ENCODE measurements at places on chromosomes 2 and 18. TPM values are rescaled to one million over a fixed set of nuclear protein-coding genes. Genes with fewer than 3 reads are reported as not detected.

The PASK gene
- total RNA-seq = 14.1 TPM

GRCh38 chr2:84919885-84920580, 14.6 kb downstream of the TMSB10 start:
- peak; percentile 91 for DNase-seq

- no peak for DNase-seq
Observed at GRCh38 chr18:27959101-27959500, 217.8 kb downstream of the CDH2 start.

The ZNF2 gene
- 4.2 TPM for total RNA-seq

DNA sequence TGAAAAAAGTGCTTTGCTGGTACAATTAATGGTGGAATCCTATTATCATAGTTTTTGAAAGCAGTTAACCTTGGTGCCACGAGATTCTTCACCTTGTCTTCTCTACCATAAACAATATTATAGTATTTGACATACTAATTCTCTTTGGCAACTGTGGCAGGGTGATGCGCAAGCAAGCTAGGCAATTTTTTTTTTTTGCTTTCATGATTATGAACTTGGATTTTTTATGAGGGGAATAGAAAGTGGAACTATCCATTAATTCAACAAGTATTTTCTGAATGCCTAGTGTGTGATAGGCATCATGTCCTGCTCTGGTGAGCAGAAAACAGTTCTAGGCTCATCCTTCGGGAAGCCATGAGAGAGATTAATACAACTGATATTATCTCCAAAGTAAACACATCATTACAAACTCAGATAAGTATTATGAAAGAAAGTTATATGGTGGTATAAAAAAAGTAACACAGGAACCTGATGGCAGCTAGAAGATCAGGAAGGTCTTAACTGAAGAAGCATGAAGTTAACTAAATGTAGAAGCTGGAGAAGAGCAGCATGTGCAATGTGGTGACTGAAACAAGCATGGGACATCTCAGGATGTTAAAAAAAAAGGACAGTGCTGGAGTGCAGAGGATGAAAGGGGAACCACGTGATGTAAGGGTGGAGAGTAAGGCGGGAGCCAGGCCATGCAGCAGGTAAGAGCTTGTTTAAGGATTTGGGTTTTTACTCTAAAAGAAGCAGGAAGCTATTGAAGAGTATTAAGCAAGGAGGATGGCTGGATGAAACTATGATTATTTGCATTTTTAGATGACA, 113.7 kb downstream of the ZEB2 start:
- DNase-seq = no peak

The SULT1C4 gene
- total RNA-seq = 1.7 TPM

The SPP2 gene
- not detected for total RNA-seq

DNA sequence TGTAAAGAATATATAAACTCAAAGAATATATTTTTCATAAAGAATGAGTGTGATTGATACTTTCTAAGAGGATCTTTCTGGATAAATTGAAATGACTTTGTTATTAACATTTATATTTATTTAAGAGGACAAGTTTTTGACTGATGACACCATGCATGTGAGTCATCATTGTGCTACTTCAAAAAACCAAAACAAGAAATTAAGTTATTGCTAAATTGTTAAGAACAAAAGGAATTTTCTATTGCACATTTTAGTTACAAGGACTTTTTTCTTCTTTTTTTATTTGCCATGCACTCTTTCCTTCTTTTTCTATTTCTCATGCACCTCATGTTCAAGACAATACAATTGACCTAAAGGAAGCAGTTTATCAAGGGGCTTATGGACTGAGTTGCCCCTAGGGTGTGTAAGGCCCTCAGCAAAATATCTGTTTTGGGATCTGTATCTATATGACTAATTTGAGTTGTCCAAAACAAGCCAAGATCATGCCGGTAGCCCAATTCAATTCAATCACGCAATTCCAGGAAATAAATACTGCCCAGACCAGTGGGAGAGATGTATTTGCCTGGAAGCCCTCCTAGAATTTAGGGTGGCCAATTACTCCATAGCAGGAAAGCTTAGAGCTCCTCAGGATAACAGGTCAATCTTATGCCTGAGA, 654.3 kb downstream of the METTL4 start:
- no peak for DNase-seq

The AOX1 gene
- total RNA-seq = 19.5 TPM

DNA sequence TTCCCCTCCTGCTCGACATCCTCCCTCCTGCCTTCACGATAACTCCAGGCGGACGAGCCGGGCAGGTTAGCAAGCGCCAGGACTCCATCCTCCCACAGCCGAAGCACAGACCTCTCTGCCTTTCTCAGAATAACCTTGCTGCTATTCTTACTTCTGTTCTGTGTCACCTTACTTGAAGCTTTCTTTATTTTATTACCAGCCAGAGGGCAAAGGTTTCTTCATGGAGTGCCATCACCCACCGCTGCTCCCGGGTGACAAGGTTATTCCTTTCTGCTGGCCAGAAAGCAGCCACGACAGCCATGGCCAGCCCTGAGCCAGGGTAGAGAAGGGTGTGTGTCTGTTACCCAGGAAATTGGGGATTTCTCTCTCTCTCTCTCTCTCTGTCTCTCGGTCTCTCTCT, 227.1 kb downstream of the ANAPC1 start:
- no peak for DNase-seq

The CHRNG gene
- total RNA-seq = not detected

The TCF7L1 gene
- 0.68 TPM for total RNA-seq

The PRKD3 gene
- 78.9 TPM for total RNA-seq

GRCh38 chr2:148622366-148622765, 22.2 kb upstream of the EPC2 start:
- DNase-seq = no peak

The SCG2 gene
- total RNA-seq = 5.0 TPM

The TXNDC2 gene
- not detected for total RNA-seq

The BMP10 gene
- total RNA-seq = not detected

DNA sequence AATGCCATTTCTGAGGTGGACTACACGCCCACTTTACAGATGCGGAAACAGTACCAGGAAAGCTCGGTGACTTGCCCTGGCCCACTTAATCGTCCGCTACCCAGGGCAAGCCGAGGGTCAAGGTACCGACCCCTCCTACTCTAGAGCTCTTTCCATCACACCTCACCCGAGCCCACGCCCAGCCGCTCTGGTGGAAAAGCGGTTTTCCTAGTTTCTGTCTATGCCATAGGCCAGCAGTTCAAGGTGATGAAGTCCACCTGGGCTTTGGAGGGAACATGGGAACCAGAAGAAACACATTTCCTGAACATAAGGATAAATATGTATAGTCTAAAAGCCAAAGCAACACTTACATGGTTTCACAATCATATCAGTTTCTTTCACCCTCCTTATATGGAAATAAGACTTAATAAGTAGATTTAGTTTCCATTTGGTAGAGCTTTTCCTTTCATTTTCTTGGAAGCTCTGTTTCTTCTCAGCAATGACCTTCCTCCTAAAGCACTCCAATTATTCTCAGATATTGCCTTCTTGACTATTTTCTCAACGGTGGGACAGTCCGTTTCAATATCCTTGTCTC, 567 bp downstream of the VWA3B start:
- DNase-seq = no peak

GRCh38 chr2:230746213-230746612, 33.6 kb downstream of the CAB39 start:
- no peak for DNase-seq

The CYRIA gene
- total RNA-seq = 1.00 TPM

GRCh38 chr2:48474574-48475298, 55.2 kb upstream of the STON1 start:
- DNase-seq = no peak

GRCh38 chr18:47250391-47251046, 941 bp downstream of the SKOR2 start:
- no peak for DNase-seq

DNA sequence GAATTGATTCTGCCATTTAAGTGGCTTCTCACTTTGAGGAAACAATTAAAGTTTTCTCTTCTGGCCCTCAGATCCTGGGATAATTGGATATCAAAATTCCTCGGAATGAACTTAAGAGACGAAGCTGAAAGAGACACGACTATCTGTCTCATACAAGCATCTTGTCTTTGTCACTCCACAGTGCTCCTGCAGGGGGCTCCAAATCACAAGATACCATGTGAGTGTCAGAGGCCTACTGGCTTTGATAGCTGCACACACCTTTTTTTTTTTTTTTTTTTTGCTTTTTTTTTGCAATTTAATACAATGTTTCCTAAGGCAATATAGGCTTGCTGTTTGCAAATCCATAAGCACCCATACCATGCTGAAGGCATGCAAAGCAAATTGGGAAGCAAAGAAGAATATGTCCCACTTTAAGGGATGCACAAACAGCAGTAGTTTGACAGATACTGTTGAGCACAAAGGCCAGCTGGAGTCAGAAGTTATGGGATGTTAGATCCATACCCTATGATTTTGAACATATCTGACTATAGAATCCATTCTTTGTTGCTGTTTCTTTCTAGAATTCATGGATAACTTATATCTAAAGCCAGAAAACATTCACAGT, 109.0 kb upstream of the CBLN2 start:
- no peak for DNase-seq

The YES1 gene
- total RNA-seq = 98.6 TPM

Measured in SJSA1 (cell line).